T-helper 2 cell treated with Interferon-gamma antibody and Interleukin-4, amounts not matched to agents 100 ng/mL and 5 ng/mL, for 36 hours (primary cell): ENCODE measurements at places on chromosomes 7 and 10. TPM values are rescaled to one million over a fixed set of nuclear protein-coding genes. Genes with fewer than 3 reads are reported as not detected.

UCN3 gene
- not detected in 2 replicates for total RNA-seq

PRSS37 gene
- not detected in 2 replicates for total RNA-seq

UPK3BL2 gene
- 20.6 and 25.0 TPM in 2 replicates for total RNA-seq

RBP4 gene
- not detected in 2 replicates for total RNA-seq

PON1 gene
- not detected in 2 replicates for total RNA-seq

CLRN3 gene
- total RNA-seq, result not detected in 2 replicates
